ENCODE measurements at places on chromosomes 5 and 9.

GRCh38 chr5:16265141-16265540 is 85.5 kb upstream of the MARCHF11 start:
- DNase-seq: no peak

DNA sequence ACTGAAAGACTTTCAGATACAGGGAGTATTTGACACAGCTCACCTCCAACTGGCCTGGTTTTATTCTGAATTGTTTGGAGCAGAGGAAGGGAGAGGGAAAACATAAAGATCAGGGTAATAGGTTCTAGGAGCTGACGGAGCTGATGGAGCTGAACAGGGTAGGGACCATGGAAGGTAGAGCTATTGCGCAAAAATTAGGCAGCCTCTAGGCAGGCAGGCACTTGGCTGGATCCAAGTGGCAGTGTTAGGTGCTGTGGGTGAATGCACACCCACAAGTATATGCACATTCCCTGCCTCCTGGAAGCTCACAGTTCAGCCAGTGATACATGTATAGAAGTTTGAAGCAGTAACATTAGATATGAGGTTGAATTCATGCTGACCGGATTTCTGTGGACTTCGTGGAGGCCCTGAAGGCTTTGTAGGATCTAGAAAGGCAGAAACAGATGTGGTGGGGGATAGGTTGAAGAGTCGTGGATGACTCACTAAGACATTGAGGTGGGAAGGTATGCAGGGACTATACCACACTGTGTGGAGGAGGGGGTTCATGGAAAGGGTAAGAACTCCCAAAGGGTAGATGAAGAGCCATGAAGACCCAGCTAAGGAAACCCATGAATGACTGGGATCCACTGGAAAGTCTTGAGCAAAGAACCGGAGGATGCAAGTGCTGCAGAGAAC is 50.8 kb downstream of the WWC1 start:
- DNase-seq: no peak

DNA sequence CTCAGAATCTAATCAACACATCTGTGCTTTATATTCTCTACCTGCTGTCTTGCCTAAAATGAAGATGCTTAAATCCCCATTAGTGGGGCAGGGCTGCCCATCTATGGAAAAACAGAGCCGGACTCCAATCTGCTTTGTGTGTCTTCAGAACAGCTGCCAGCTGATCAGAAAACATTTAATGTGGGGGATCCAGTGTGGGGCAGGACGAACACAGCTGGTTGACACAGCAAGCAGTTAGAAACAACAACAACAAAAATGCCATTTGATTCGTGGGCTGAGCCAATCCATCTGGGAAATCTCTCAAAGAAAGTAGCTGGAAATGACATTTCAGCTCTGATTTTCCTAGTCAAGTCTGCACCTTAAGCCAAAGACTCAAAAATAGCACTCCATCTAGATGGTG is 99.8 kb downstream of the PPP2R2B start:
- no peak for DNase-seq

DNA sequence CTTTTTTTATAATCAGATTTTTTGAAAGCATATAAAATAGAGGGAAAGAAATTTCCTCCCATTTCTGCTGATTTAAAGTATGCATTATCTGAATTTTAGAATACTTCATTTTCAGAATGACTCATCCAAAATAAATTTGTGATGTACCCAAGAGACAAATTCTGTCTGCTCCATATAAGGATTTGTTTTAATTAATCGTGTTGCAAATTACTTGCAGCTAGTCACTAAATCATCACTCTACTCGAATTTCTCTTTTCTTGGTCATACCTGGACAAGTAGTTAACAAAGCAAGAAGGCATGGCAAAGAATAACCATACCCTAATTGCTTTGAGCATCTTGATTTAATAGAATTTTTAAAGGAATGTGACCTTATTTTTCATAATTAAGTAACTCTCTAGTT is 284.1 kb upstream of the GRAMD2B start:
- DNase-seq: no peak

DNA sequence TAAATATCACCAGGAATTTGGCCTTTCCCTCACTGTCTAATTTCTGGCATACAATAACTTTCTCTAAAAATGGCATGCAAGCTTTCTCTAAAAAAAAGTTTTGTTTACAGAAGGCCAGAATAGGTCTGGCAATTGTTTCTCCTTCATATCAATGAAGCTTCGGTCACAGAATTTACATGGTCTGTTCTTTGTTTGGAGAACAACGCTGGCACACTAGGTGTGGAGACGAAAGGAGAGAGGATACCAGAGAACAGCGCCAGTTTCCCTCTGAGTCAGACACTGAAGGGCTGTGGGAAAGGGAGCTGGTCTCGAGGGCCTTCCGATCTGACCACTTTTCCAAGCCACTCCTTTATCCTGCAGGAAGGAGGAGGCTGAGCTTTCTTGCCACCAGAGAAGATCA is 60.1 kb upstream of the ITGA1 start:
- no peak for DNase-seq

DNA sequence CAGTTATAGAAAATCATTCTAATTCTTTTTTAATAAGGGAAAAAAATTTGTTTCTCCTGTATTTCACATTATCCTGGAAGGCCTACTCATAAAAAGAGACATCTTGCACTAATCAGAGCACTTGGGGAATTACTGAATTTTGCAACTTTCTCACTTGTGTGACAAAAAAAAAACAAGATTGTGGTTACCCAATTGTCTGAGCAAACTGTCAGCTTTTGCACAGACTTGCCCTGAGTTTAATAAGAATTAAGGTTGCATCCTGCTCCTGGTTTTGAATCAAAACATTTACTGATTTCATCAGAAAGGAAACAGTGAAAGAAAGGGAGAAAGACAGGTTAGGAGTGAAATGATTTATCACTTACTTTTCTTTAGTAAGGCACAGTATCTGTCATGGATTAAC is 10.6 kb upstream of the SH3RF2 start:
- no peak for DNase-seq

DNA sequence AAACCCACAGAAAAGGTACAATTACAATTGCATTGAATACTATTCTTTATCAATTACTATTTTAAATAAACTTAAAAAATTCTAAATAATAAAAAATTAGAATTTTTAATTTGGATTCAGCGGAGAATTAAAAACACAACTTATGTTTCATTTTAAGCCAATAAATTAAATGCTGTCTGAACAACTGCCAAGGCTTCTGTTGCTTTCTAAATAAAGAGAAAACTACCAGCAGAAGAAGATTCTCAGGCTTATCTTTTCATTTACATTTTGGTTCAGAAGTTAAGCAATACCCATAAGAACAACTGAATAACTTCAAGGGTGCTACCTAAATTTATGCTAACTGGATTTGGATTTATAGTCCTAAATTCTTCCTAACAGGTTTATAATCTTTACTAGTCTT is 150.0 kb upstream of the FTMT start:
- no peak for DNase-seq

Data from activated CD4-positive, alpha-beta T cell treated with anti-CD3 and anti-CD28 coated beads for 1 hour (primary cell).